Chondrocyte (in vitro differentiated cells): ENCODE measurements at places on chromosomes 11 and 22. TPM values are rescaled to one million over a fixed set of nuclear protein-coding genes. Genes with fewer than 3 reads are reported as not detected.
A peak's percentile ranks its signal among the peaks of the same experiment; 100 is the strongest.

Gene CARD16
- 2.0 TPM in 1 of 3 replicates, not detected in the others for total RNA-seq

Gene TRIM49
- total RNA-seq: not detected in 3 replicates

Gene TST
- 17.8 to 25.3 TPM (median 24.9 TPM) in 3 replicates for total RNA-seq

Gene MSANTD2
- 10.4 to 12.5 TPM (median 10.6 TPM) in 3 replicates for total RNA-seq

Gene TNRC6B
- 30.9 to 42.8 TPM (median 35.0 TPM) in 3 replicates for total RNA-seq

Gene VSIG10L2
- total RNA-seq: not detected in 3 replicates

Gene HEPHL1
- total RNA-seq: not detected in 3 replicates

Gene OR52I2
- not detected in 3 replicates for total RNA-seq

Gene ACTN3
- total RNA-seq: 0.07 TPM in 1 of 3 replicates, not detected in the others

DNA sequence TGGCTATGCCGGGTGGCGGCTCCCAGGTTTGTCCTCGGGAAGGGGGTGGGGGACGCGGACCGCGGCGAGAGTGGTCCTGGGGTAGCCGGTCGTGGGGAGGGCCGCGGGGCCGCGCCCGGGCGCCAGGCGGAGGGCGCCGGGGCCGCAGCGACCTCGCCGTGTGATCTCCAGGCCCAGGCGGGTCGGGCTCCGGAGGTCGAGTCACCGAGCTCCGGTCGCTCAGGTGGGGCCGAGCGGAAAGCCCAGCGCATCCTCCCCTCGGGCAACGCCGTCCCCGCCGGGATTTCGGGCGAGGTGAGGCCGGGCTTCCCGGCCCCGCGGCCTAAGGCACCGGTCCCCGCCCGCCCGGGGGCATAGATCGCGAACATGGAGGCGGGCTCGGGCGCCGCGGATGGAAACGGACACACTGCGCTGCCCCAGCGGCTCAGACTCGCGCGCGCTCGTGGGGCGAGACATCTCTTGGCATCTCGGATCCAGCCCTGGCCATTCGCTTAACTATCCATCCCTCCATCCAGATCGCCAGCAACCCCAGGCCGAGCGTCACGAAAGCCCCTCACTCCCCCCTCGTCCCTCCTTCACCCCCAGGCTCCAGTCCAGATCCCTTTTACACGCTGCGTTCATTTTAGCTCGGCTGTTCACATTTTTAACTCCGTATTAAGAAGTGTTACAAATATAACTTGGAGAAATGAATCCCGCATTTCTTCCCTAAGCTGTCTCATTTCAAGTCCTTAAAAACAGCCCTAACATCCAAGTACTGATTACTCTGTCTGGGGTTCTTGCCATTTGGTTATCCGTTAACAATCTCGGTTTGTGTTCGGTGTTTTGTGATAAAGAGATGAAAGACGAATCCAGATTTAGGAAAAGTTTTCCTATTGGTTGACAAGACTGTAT is 460 bp downstream of the ZC3H12C start:
- H3K4me1 ChIP-seq: peaks cover 36% of the 10 kb centered on the region
- peak overlapping the region; percentile 99 for H3K27ac ChIP-seq
- H3K36me3 ChIP-seq: no peaks in the 10 kb centered on the region
- peak overlapping the region; percentile 92 for H3K4me3 ChIP-seq

GRCh38 chr11:13487661-13488030 is 8.2 kb downstream of the PTH start:
- H3K36me3 ChIP-seq: peaks cover 3% of the 10 kb centered on the region
- no peak overlapping the region for H3K4me3 ChIP-seq
- no peak for DNase-seq

GRCh38 chr11:37896016-37896415 is 1298.0 kb upstream of the RAG2 start:
- no peaks in the 10 kb centered on the region for H3K27me3 ChIP-seq
- H3K4me3 ChIP-seq: no peak overlapping the region
- H3K4me1 ChIP-seq: no peaks in the 10 kb centered on the region
- H3K27ac ChIP-seq: no peak overlapping the region
- peaks cover 1% of the 10 kb centered on the region for H3K36me3 ChIP-seq

GRCh38 chr11:12133547-12134235 is 23.3 kb downstream of the MICAL2 start:
- peak overlapping the region; percentile 82 for H3K27ac ChIP-seq
- peaks cover 17% of the 10 kb centered on the region for H3K36me3 ChIP-seq

- H3K27me3 ChIP-seq: peaks cover 16% of the 10 kb centered on the region
- H3K4me1 ChIP-seq: peaks cover 9% of the 10 kb centered on the region
- no peak for DNase-seq
- no peak overlapping the region for H3K4me3 ChIP-seq
- H3K27ac ChIP-seq: no peak overlapping the region
Measured at GRCh38 chr11:93250326-93250725, 52.5 kb upstream of the SLC36A4 start.

DNA sequence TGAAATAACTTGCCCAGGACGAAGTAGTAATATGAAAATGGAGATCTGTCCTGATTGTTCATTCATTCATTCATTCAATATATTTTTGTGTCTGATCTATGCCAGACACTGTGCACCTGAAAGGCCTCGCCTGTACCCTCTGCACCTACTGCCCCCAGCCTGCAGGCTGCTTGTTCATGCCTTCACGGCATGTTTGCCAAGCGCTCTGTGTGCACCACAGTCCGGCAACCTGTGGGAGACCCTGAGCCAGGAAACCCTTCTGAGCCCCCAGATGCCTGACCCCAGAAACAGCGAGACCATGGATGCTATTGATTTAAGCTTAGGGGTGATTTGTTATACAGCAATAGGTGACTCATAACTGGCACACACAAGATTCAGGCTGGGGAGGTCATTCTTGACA is 47.0 kb downstream of the RTL6 start:
- peaks cover 2% of the 10 kb centered on the region for H3K36me3 ChIP-seq
- no peak overlapping the region for H3K27ac ChIP-seq
- peaks cover 25% of the 10 kb centered on the region for H3K4me1 ChIP-seq
- H3K27me3 ChIP-seq: no peaks in the 10 kb centered on the region

GRCh38 chr11:16818284-16818683 is 79.8 kb downstream of the C11orf58 start:
- no peak for DNase-seq
- H3K27me3 ChIP-seq: no peaks in the 10 kb centered on the region
- H3K4me1 ChIP-seq: peaks cover 19% of the 10 kb centered on the region

GRCh38 chr11:127052404-127052803 is 51.8 kb upstream of the KIRREL3 start:
- no peak overlapping the region for H3K4me3 ChIP-seq
- no peaks in the 10 kb centered on the region for H3K36me3 ChIP-seq
- no peaks in the 10 kb centered on the region for H3K4me1 ChIP-seq
- peaks cover 20% of the 10 kb centered on the region for H3K27me3 ChIP-seq

DNA sequence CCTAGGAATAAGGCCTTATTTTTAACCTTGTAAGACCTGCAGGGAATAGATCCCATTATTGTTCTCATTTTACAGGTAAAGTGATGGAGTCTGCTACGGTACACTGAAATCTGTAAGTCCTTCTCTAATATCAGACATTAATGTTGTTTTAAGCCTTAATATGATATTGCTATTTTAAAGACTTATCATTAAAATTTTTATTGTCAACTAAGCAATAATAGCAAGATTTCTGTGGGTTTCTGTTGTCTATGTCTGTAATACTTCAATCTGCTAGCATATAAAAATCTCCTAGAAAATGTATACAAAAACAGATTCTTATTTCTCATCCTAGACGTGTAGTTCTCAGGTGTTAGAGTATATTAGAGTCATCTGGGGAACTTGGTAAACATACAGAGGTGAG is 317.5 kb upstream of the TENM4 start:
- no peaks in the 10 kb centered on the region for H3K4me1 ChIP-seq
- DNase-seq: no peak
- no peak overlapping the region for H3K27ac ChIP-seq
- no peak overlapping the region for H3K4me3 ChIP-seq
- peaks cover under 1% of the 10 kb centered on the region for H3K27me3 ChIP-seq

DNA sequence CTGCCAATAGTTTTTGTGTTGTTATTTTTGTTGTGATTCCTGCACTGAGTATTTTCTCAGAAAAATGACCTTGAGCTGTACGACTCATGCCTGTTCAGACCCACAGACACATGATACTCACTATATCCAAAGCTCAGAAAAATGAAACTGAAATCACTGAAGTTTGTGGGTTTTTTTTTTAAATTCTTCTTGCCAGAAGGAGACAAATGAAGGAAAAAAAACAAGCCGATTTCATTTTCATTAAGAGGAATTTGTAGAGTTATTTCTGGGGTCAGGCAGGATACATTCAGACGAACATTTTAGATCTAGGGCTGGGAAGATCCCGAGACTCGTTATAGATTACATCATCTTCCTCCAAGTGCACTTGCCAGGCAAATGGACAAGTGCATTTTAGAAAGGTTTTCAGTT is 60.4 kb downstream of the BMAL1 start:
- no peaks in the 10 kb centered on the region for H3K27me3 ChIP-seq
- H3K4me3 ChIP-seq: peak overlapping the region; percentile 68
- DNase-seq: no peak
- no peaks in the 10 kb centered on the region for H3K36me3 ChIP-seq

DNA sequence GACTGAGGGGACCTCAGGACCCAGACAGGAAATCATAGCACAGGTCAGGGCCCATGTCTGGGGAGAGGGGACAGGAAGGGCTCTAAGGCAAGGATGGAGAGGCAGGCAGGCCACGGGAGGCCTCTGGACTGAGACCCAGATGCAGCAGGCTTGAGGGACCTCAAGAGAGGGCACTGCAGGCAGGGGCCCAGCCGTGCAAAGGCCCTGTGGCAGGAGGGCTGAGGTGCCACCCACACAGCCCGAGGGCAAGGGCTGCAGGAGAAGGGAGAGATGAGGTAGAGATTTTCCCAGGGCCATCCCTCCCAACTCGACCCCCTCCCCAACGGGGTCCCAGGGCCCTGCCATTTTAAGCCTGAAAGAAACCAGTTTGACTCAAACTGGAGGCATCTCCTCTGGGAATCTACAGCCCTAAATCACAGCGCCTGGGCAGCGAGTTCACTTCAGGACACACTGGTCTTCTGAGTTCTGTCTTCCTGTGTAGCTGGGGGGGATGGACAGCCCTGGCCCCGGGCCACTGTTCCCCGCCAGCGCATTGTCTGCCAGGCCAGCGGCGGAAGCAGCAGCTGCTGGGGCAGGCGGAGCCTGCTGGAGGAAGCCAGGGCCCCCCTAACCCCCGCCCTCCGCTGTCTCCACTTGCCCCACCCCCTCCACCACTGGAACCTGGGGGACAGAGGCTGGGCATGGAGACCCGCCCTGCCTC is 20.3 kb upstream of the WNT7B start:
- H3K27me3 ChIP-seq: no peaks in the 10 kb centered on the region
- no peak overlapping the region for H3K4me3 ChIP-seq
- H3K27ac ChIP-seq: peak overlapping the region; percentile 82
- no peaks in the 10 kb centered on the region for H3K36me3 ChIP-seq
- DNase-seq: peak; percentile 97

- DNase-seq: no peak
- peaks cover 92% of the 10 kb centered on the region for H3K4me1 ChIP-seq
- peaks cover 12% of the 10 kb centered on the region for H3K36me3 ChIP-seq
- no peak overlapping the region for H3K4me3 ChIP-seq
Measured at GRCh38 chr11:82996966-82997606, 74.6 kb downstream of the RAB30 start.

- no peaks in the 10 kb centered on the region for H3K27me3 ChIP-seq
- no peak overlapping the region for H3K27ac ChIP-seq
- H3K4me3 ChIP-seq: no peak overlapping the region
- no peak for DNase-seq
Measured at GRCh38 chr11:65736810-65737209, 16.2 kb upstream of the RNASEH2C start.

- H3K27ac ChIP-seq: peak overlapping the region; percentile 83
- H3K4me1 ChIP-seq: peaks cover 78% of the 10 kb centered on the region
- H3K36me3 ChIP-seq: no peaks in the 10 kb centered on the region
- no peak overlapping the region for H3K4me3 ChIP-seq
- DNase-seq: no peak
- H3K27me3 ChIP-seq: no peaks in the 10 kb centered on the region
Measured at GRCh38 chr22:42641801-42642413, 1.5 kb upstream of the ATP5MGL start.

GRCh38 chr22:16917144-16918003 is 90.6 kb downstream of the GAB4 start:
- H3K27me3 ChIP-seq: peaks cover 5% of the 10 kb centered on the region
- no peak overlapping the region for H3K4me3 ChIP-seq
- no peak for DNase-seq
- no peak overlapping the region for H3K27ac ChIP-seq

DNA sequence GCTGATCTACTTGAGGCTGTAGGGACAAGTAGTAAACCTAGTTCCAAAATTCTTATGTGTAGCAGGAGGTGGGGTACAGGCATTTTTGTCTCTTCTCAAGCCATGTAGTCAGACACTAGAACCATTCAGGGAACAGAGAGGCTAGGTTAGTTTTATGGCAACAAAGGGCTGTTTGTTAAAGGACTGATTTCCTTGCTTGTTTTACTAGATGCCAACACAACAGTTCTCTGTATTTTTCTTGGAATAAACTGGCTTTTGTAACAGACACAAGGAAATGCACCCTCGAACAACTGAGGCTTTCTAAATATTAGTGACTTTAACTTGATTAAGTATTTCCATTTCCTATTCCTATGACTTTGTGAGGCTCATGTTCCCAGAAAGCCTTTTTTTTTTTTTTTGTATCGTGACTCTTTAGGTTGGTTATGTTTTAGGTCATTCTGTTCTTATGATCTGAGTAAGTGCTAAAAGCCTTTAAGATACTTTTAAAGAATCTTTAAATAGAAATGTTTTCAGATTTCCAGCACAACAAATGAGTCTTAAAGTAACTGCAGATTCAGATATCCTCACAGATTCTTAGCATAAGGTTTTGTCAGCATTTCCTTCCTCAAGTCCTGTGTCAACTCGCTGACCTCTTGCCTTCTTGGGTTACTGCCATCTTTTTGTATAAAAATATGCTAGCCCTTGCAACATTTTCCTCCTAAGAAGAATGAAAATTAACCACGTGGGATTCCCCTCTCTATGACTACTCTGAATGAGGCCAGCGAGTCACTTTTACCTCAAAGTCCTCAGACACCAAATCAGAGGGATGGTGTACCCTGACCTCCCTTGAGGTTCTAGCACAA is 92.5 kb downstream of the CCDC83 start:
- peak overlapping the region; percentile 88 for H3K27ac ChIP-seq
- peaks cover 47% of the 10 kb centered on the region for H3K4me1 ChIP-seq
- peaks cover 1% of the 10 kb centered on the region for H3K36me3 ChIP-seq
- no peak for DNase-seq
- H3K27me3 ChIP-seq: no peaks in the 10 kb centered on the region

DNA sequence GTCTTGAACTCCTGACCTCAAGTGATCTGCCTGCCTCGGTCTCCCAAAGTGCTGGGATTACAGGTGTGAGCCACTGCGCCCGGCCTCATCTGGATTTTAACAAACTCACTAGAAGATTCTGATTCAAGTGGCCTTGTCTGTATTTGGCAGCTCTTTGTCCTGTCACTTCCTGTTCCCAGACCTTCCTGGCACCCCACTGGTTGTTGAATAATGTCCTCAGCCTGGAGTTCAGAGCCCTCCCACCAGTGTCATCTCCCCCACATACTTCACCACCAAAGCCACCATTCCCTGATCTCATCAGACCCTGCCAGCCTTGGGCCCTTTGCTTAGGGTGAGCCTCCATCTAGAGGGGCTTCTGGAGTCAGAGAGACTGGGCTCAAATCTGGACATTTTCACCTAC is 3.3 kb downstream of the PELI3 start:
- no peak for DNase-seq
- H3K4me1 ChIP-seq: peaks cover 14% of the 10 kb centered on the region
- no peak overlapping the region for H3K27ac ChIP-seq

- H3K36me3 ChIP-seq: peaks cover 15% of the 10 kb centered on the region
- peak overlapping the region; percentile 93 for H3K4me3 ChIP-seq
- no peak for DNase-seq
Measured at GRCh38 chr11:10752486-10752885, 1.4 kb downstream of the CTR9 start.
